ENCODE measurements at places on chromosomes 16 and 17.

DNA sequence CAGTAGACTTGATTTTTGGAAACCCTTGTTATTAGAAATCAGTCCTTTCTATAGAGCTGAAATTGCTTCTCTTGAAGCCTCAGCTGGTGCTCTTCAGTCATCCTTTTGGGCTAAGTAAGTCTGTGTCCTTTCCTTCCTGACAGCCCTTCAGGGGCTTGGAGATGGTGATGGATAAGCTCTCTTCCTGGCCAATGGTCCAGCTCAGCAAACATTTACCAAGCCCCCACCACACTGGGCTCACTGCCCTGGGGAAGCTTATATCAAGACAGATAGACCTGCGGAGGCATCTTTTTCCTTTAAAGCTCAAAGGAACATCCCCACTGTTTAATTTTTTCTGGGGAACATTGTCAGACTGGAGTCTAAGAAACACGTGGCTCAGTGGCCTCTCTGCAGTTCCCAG lies 139.6 kb downstream of the HAPSTR1 start:
- no peak for DNase-seq

DNA sequence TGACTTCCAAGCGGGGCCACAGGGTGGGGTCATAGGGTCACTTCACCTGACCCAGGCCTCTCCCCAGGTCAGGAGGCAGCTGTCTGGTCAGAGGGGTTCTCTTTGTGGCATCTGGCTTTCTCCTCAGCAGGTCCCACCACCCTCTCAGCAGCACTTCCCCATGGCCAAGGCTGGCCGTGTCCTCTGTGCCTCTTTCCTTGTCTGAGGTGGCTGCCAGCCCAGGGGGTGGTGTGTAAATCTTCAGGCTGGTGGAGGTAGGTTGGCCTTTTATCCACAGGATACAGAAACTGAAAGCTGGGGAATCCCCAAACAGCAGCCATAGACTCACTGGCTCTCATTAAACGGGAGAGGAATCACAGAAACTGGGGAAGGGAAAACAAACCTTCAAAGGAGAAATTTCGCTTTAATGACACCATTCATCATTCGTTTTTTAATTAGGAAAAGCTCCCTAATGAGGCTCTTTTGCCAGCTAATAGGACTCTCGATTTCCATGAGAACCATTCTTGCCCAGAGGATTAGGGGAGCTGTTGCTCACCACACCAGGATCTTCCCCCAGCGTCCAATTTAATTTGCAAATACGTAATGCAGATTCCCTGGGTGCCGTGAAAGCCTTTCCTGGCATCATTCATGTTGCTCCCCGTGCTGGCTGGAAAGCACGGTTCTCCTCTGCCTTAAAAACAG lies 18.0 kb downstream of the C17orf75 start:
- DNase-seq: peak; percentile 15

DNA sequence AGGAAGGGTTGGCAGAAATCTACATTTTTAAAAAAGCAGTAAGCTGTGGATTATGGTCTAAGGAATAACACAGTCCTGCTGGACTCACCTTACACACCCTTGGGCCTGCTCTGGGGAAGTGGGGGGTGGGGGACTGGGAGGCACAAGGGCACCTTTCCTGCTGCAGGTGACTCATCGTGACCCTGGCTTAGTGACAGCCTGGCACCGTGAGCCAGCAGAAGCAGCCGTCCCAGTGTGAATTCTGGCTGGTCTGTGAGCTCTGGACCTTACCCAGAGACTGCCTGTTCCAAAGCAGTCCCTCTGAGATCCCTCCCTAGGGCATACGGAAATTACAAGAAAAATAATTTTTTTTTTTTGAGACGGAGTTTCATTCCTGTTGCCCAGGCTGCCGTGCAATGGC lies 4.2 kb upstream of the CRK start:
- no peak for DNase-seq

DNA sequence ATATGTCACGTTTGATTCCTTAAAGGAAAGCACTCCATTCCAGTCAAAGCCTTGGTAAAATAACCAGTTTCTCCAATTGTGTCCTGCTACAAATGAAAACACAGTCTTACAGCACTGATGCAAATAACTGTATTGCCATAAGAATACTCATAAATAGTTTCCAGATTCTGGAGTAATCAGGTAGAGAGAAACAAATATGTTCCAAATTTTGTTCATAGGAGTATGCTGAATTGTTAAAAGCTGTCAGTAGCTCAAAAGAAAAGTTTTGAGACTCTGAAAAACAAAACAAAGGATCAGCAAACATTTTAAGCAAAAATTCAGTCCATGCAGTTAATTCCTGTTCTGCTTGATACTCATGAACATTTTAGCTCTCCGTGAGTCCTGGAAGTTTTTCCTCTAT lies 7.8 kb downstream of the DHRS7B start:
- no peak for DNase-seq

DNA sequence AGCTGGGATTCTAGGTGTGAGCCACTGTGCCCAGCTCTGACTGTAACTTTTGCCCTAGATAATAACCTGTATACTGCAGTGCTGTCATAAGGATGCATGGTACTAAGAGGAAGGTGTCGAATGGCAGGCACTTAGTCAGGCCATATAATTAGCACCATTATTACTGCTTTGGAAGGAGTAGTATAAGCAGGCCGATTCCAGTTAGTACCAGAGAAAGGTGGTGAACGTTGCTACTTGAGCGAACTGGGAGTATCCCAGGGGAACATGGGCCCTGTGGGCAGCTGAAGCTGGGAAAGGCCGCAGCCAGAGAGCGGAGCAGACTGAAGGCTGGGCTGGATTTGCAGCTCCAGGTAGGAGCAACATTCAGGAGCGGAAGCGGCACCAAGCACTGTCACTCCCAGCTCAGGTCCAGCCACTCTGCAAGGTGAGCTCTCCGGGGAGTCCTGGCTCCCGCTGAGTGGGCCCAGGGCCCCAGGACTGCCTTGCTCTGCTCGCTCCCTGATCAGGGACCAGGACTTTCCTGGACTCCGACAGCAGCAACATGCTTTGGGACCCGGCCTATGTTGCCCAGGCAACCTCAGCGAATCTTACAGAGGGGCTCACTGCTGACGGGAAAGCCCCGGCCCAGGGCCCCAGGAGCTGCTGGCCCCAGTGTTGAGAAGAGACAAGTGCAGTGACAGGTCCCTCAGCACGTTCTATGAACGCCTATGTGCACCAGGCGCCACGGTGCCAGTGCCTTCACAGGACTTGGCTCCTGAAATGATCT lies 28.6 kb downstream of the C16orf74 start:
- no peak for DNase-seq

DNA sequence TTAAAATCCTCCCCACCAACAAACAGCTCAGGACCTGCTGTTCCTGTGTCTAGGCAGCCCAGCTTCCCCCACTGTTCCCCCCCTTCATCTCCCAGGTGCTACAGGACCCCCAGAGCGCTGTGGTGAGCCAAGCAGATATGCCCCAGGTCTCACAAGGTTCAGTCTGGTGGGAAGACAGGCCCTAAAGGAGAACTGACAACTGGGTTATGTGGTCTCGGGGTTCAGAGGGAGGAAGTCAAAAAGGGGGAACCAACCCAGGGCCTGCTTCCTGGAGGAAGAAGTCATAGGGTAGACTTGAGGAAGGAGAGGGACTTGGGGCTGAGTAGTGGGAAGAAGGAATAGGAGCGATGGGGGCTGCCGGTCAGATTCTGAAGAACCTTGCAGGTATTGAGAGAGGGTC lies 2.6 kb downstream of the RIPOR1 start:
- no peak for DNase-seq

GRCh38 chr16:2473446-2473926 lies 1.4 kb upstream of the TBC1D24 start:
- DNase-seq: no peak

GRCh38 chr16:2791174-2791573 lies 3.8 kb upstream of the PRSS33 start:
- no peak for DNase-seq

GRCh38 chr16:7315813-7316212 lies 16.8 kb upstream of the RBFOX1 start:
- no peak for DNase-seq

GRCh38 chr17:46776298-46777005 lies 42.0 kb downstream of the WNT3 start:
- no peak for DNase-seq

- no peak for DNase-seq
Observed at GRCh38 chr17:7315570-7316235, 543 bp upstream of the GPS2 start.

GRCh38 chr17:10010752-10011151 lies 105.7 kb upstream of the RCVRN start:
- no peak for DNase-seq

DNA sequence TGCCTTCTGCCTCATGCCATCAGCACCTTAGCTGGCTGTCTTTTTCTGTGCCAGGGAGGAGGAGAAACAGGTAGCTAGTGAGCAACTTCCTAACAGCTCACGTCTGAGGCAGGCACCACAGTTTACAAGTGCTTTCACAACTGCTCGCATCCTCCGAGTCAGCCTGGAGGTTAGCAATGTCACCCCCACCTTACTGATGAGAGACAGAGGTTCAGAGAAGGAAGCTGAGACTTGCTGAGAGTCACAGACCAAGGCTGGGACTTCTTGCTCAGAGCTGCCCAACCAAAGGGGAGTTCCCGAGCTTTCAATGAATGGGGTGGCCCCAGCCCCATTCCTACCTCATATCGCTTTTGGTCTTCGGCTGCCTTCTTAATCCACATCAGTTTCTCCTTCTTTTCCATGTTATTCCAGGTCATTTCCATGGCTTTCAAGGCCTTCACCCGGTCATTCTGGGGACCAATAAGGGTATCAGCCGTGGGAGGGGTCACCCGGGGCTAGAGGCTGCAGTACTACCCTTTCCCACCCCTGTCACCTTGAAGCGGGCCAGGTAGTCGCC lies 9.6 kb downstream of the UBTF start:
- no peak for DNase-seq

DNA sequence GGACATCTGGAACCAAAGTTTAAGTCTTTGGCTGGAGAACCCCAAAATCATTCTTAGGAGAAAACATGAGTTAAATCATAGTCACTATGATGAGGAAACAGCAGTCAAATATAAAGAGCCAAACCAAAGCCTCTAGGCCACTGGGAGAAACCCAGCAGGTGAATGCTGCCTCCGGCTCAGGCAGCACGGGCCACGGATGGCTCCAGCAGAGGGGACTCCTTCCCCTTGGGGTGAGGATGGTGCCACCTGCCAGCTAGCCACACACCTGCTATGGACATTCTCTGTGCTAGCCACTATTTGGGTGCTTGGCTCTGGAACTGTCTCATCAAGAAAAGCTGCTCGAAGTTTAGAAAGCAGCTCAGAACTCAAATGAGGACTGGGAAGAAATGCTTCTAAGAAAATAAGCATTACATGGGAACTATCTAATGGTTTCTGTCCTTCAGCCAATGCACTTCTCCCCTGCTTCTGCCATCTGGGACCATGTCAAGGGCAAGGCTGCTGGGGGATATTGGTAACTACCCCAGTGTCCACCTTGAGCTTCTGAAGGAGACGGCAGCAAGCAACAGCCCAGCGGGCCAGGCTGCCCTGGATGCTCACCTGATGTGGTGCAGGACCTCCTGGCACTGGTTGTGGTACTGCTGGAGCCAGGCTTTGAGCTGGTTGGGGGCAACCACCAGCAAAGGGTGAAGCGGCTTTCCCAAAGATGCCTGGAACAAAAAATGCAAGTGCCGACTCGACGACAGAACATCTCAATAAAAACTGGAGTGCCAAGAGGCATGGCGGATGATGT lies 22.5 kb downstream of the ELAC2 start:
- DNase-seq: no peak

- DNase-seq: no peak
Observed at GRCh38 chr17:43702637-43703036, 40.9 kb upstream of the MEOX1 start.

- DNase-seq: no peak
Observed at GRCh38 chr16:22184615-22184968, 21.5 kb upstream of the EEF2K start.

DNA sequence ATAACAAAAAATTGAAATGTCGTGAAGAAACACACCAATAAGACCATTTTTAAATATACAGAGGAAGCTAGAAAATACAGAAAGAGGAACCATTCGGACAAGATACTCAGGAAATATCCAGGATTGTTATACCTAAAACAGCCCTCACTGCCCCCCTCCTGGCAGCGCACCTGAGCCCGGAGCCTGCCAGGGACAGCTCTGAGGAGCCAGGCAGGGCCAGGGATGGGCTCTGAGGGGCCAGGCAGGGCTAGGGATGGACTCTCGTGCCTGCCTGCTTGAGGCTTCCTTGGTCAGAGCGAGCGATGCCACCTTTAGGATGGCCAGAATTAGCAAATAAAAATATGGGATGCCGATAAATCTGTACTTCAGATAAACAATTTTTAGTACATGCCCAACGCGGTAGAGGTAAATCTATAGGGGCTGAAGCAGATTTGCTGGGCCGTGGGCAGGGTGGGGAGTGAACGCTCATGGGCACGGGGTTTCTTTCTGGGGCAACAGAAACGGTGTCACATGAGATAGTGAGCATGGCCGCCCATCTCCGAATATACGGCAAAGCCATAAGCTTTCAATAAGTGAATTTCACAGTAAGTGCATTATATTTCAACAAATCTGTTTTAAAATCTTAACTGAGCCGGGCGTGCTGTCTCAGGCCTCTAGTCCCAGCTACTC lies 18.2 kb upstream of the CSNK1D start:
- no peak for DNase-seq
